ENCODE measurements at places on chromosomes 12 and 14.

- peak; percentile 65 for DNase-seq
Measured at GRCh38 chr14:90301668-90302090, 30.1 kb downstream of the NRDE2 start.

GRCh38 chr12:13719986-13720385 is 261.4 kb downstream of the GRIN2B start:
- DNase-seq, result no peak

DNA sequence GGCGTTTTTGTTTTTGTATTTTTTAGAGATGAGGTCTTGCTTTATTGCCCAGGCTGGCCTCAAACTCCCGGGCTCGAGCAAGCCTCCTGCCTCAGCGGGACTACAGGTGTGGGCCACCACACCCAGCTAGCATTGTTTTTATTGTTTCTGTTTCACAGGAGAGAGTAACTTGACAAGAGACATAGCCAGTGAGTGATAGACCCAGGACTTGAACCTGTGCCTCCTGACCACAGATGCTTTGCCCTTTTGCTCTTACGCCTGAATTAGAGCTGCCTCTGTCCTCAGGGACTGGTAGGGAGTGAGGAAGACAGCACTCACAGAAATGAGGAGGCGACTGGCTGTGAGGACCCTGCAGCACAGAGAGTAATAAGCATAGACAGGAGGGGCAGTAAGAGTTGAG is 2.3 kb downstream of the EVL start:
- no peak for DNase-seq

GRCh38 chr14:100434033-100434601 is 111.0 kb downstream of the SLC25A47 start:
- DNase-seq, result no peak

DNA sequence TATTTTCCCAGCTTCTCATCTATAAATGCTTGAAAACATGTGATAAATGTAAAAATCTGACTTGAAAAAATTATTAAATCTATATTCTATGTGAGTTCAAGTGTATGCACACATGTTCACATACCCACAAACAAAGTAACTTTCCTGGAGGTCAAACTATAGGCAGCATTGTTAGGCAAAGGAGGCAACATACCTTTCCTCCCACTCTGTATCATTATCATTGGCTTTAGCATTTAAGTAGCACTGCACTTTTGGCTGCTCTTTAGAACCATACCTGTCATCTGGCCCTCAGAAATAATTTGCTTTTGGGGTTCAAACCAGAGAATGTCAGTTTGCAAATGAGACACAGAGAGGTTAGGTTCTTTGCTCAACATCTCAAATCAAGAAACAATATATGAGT is 102.4 kb upstream of the CCDC196 start:
- DNase-seq, result no peak

- DNase-seq, result no peak
Measured at GRCh38 chr14:55574988-55575387, 5.0 kb upstream of the KTN1 start.

- DNase-seq, result peak; percentile 93
Measured at GRCh38 chr12:50620109-50620977, 115.6 kb downstream of the DIP2B start.

DNA sequence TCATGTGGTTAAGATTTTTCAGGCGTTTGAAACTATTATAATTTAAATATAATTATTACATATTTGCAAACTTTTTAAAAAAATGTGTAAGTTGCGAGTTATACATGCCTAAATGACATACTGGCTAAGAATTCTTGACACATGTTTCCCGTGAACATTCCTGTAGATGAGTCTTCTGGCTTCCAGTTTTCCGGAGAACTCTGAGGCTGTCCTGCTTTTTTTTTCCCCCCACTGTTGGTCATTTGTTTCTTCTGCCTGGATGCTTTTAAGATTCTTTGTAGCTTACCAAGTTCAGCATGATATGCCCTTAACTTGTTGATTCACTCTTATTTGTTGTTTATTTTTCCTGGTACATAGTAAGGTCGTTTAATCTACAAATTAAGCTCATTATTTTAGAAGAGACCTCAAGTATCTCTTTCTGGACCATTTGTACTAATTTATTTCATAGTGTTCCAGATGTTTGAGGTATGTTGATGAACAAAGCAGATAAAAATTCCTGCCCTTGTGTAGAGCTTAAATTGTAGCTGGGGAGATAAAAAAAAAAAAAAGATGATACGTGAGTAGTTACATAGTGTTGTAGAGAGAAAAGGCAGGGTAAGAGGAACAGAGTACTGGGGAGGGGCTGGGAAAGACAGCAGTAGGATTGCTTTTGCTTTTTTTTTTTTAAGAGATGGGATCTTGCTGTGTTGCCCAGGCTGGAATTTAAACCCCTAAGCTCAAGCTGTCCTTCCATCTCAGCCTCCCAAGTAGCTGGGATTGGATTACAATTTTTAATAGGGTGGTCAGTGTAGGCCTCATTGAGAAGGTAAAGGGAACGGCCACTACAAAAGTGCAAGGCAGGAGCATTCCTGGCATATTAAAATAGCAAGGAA is 32.8 kb downstream of the ARHGAP5 start:
- DNase-seq, result no peak

DNA sequence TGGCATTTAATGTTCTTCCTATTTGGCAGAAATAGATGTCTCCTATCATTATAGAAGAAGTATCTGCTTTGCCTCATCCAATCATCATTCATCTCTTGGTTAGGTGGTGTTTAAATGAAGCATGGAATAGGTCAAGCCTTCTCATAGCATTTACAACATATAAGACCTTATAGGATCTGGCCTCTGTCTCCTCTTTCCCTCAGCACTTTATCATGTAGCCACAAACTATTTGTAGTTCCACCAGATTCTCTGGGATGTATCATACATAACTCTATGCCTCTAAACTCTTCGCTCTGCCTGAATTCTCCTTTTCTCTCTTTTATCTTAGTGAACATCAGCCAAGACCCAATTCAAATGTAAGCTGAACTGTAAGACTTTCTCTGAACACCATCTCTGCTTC is 20.7 kb downstream of the NAA25 start:
- no peak for DNase-seq

DNA sequence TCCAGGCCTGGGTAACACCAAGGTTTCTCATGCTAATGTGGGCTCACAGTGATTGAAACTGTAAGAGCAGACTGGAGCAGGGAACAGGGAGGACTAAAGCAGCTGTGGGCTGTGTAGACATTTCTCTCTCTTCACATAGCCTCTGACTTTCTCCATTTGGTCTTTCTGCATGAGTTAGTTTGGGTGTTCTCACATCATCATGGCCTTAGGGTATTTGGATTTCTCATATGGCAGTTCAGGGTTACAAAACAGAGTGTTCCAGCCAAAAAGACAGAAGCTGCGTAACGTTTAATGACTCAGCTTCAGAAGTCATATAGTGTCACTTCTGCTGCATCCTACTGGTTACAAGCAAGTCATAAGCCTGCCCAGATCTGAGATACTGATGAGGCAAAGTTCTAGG is 52.0 kb upstream of the OSBPL8 start:
- peak; percentile 99 for DNase-seq

DNA sequence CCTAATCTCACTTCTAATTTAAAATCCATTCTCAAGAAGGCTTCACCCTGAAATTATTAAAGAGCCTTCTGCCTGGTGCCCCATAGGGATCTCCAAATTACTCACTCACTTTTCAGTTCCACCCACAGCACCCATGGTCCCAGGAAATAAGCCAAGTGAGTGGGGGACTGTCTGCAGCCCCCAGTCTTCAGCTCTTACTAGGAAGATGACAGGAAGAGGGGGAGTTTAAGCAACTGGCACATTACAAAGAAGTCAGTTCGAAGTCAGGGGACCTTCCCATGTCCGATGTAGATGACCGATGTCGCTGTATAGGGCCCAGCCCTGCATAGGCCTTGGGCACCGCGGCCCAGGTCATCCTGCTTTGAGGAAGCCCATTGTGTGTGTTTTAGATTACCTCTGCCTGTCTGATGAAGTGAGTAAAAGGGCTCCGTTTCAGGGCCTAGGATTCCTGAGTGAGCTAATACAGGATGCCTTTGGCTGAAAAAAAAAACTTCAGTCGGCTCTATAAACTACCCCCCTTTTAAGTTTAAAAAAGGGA is 1.9 kb downstream of the ACTN1 start:
- no peak for DNase-seq

GRCh38 chr12:122855928-122856831 is 20.9 kb downstream of the HIP1R start:
- DNase-seq, result no peak

DNA sequence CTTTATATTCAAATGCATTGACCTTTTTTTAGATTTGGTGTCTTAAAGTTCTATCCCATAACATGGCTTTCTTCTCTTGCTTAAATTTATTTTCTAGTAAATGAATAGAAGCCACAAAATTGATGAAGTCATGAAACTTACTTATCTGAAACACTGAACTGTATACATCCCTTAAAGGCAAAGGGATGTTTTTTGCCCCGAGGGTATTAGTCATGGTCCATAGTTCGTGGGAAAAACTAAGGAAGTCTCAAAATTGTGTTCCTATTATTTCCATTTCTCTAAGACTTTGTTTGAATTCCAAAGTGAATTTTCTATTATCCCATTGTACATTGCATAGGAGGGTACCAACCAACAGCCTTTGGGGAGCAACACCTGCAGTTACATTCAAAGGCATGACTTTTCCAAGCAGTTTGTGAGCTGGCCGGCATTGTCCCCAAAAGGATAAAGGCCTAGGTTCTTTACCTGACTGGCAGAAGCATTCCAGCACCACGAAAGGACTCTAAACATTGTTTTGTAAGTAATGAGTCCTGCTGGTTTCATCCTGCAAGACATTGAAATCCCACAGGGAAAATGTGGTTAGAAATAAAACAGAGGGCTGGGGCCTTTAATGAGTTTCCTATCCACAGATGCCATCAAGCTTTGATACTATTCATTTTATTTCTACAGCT is 473.5 kb downstream of the PRKD1 start:
- DNase-seq, result no peak

- DNase-seq, result no peak
Measured at GRCh38 chr12:95887311-95887710, 28.6 kb downstream of the SNRPF start.

GRCh38 chr12:104466709-104467345 is 10.1 kb downstream of the CHST11 start:
- no peak for DNase-seq

DNA sequence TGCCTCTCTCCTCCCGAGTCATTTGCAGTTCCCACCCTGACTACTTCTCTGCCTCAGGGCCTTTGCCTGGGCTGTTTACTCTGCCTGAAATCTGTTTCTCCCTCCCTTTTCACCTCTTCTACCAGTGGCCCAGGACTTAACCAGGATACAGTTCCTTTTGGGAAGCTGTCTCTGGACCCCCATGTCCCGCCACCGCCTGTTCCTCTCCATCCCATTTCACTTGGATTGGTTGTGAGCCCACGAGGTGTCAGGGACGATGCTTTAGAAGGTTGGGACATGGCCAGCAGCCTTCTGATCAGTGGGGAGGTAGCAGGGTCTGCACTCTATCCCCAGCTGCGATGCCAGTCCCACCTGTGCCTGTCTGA is 51.8 kb downstream of the FAM222A start:
- no peak for DNase-seq

GRCh38 chr12:68349921-68350606 is 17.9 kb upstream of the MDM1 start:
- DNase-seq, result no peak

- peak; percentile 42 for DNase-seq
Measured at GRCh38 chr12:40552868-40553267, 139.4 kb upstream of the CNTN1 start.

- no peak for DNase-seq
Measured at GRCh38 chr12:131082290-131083194, 128.8 kb downstream of the ADGRD1 start.

GRCh38 chr12:113485330-113485729 is 13.7 kb upstream of the LHX5 start:
- no peak for DNase-seq

GRCh38 chr14:93230539-93230938 is 23.5 kb downstream of the UBR7 start:
- no peak for DNase-seq

DNA sequence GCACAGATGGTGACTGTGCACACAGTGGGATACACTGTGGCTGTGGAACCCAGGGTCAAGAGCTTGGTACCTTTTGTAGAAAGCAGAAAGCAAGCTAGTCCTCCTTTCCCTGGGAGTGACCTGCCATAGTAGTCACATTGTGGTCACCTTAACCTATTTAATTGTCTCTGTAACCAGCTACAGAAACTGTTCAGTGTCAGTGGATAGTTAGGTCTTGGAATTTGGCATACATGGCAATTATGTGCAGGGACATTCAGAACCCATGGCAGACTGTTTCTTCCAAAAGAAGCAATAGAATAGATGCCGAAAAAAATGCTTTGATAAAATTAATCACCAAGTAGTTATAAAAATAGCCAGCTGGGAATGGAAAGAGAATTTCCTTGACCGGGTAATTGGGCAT is 30.4 kb downstream of the PPHLN1 start:
- DNase-seq, result no peak

DNA sequence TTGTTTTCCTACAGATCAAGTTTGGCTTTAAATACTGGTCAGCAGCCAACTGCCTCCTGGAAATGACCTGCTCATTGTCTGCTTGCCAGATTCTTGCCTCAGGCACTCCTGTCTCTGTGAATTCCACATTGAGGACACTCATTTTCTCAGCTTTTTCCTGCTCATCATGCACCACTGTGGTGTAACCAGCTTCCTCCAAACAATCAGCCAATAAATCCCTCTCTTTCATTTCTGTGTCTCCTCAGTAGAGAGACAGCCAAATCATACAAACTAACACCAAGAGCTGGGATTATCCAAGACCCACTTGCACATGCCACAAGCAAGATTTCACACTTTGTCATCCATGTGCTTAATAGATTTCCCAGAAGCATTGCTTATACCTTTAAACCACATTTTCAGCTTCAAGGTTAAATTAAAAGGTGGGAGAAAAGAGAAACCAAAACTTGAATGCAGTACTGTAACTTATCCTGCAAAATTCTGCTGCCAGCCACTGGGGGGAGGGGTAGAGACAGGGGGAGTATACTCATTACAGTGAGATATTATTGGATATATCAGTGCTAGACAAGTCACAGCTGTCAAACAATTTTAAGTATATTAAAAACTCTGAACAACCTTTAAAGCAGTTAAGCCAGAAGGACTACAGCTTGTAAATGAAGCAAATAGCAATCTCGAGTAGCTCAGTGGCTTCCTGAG is 105.0 kb downstream of the PPP2R5E start:
- DNase-seq, result peak; percentile 94

- no peak for DNase-seq
Measured at GRCh38 chr12:58976146-58976545, 55.8 kb upstream of the LRIG3 start.

- DNase-seq, result no peak
Measured at GRCh38 chr12:41234692-41235091, 46.6 kb downstream of the PDZRN4 start.

DNA sequence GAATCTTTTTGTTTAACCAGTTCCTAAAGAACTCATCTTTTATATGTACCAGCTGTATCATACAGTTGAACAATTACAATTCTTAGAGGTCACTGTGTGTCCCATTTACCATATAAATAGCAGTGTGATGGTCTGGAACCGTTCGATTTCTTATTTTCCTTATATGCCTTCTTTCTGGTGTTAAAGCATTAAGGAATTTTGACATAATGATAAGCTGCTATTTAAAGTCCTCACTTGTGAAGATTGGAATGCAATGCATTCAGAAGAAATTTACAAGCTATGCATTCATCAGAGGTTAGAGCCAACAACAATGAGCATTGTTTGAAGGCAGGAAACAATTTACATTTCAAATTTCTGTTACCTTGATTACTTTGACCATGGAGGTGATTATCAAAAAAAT is 80.0 kb upstream of the PRICKLE1 start:
- DNase-seq, result no peak

- peak; percentile 47 for DNase-seq
Measured at GRCh38 chr12:110270125-110270962, 10.7 kb upstream of the ATP2A2 start.

- DNase-seq, result no peak
Measured at GRCh38 chr14:39160494-39160893, 9.6 kb downstream of the TRAPPC6B start.

All from epithelial cell of esophagus (primary cell).